ENCODE measurements at places on chromosomes 7 and 10.

DNA sequence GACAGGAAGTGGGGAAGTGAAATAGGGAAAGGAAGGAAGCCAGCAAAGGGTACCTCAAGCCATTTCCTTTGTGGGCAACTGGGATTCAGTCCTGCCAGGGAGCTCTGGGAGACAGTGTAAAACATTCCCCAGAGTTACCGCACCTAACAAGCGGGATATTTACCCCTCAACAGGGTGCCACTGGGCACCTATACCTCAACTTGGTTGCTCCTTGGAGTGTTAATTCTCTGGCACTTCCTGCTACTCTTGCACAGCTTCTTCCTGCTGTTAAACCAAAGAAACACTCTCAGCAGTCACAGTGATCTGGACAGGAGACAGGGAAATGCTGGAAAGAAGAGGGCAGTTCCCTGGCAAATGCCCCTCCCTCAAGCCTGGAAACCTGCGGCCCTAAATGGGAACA, 151.3 kb downstream of the REEP3 start:
- DNase-seq = no peak

DNA sequence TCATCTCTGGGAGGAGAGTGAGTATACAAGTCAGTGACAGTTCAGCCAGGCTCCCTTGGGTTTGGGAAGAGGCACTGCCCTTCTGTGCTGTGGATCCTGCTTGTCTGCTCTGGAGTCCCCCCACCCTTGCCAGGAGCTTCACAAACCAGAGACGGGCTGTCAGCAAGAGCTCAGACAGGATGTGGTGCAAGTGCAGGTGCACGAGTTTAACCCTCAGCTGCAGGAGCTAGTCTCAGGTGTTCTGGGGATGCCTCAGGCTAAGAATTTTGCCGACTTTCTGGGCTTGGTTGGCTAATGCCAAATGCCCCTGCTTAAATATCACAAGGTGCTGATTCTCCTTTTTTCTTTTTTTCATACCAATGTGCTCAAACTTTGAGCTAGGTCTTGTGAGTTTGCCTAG, 22.3 kb downstream of the ZNF783 start:
- DNase-seq = no peak

DNA sequence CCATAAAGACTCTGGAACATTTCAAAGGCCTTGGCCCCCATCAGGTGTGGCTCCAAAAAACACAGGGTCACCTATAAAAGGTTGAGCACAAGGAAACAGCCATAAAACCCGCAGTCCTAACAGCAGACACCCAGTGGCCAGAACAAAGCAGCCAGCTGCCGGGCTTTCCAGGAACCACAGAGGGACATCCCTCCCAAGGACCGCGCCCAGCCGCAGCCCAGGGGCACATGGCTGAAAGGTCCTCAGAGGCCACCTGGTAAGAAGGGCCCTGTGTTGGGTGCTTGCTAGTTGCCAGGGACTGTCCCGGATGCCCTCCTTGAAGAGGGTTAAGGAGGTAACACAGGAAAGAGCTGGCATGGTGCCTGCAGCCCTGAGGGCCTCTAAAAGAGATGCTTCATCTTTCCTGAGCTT, 32.7 kb downstream of the KCNMA1 start:
- DNase-seq = no peak

DNA sequence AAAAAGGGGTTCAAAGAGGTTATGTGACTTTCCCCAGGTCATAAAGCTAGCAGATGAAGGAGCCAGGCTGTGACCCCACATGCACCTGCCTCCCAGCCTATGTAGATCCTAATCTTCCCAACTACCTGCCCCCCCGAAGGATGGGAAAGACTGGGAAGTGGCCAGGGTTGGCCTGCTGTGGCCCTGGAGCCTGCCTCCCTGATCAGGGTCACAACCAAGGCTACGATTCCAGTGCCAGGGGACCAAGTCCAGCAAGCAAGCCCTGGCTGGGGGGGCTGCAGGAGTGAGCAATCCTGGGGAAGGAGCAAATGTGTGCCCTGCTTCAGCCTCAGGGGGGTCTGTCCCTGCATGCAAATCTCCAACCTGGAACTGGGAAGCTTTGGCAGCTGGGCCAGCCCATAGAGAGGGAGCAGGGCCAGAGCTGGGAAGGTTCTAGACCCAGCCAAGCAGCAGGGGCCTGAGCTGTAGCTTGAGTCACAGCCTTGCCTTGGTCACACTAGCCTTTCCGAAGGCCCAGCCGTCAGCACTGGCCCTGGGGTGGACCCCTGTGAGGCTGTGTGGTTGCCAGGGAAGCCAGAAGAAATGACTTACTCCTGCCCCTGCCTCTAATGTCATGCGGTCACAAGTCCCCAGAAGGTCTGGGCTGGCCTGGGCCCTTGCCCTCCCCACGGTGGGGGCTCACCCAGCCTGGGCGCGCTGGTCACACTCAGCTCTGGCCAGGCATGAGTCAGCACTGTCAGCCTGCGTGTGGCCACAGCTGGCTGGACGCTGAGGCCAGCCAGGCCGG, 96.4 kb upstream of the ZMIZ1 start:
- DNase-seq = no peak

- DNase-seq = no peak
Observed at GRCh38 chr7:47501406-47501805, 80.5 kb downstream of the TNS3 start.

GRCh38 chr10:74753442-74754211, 72.8 kb upstream of the KAT6B start:
- no peak for DNase-seq

DNA sequence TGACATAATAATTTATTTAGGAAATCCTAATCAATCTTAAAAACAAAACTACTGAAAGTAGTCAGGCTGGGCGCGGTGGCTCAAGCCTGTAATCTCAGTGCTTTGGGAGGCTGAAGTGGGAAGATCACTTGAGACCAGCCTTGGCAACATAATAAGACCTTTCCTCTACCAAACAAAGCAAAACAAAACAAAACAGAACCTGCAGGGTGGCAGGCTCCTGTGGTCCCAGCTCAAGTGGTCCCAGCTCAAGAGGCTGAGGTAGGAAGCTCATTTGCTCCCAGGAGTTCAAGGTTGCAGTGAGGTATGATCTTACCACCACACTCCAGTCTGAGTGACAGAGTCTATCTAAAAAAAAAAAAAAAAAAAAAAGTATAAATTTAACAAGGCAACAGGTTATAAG, 748.0 kb downstream of the CNTNAP2 start:
- DNase-seq = no peak

- no peak for DNase-seq
Observed at GRCh38 chr7:44112997-44113763, 9.0 kb downstream of the AEBP1 start.

DNA sequence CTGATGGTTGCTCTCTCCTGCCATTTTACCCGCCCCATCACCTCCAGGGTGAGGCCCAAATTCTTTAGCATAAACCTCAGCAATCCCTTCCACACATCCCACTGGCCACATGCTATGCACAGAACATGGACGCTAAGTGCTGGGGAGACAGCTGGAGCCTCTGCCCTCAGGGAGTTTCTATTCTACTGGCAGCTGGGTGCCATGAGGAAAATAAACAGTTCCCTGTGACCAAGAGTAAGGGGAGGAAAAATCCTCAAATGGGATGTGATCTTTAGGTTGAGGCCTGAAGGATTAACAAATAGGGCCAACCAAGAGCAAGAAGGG, 1.2 kb downstream of the PARP12 start:
- no peak for DNase-seq

DNA sequence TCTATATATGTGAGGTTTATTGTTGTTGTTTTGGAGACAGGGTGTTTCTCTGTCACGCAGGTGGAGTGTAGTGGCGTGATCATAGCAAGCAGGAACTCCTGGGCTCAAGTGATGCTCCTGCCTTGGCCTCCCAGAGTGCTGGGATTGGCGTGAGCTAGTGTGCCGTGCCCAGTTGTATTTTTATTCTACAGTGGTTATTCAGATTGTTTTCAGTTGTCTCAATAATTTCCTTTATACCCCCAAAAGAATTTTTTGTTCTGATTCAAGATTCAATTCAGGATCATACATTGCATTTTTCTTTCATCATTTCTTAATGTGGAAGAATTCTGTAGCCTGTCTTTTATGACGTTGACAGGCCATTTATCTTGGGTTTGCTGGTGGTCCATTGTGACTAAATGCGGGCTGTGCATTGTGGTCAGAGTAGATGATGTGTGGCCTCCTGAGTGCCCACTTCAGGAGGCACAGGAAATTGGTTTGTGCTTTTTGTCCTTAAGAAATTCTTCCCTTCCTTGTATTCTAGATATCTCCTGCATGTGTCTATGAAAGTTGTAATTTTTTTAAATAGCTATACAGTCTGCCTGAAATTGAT, 22.9 kb downstream of the RBM33 start:
- no peak for DNase-seq

DNA sequence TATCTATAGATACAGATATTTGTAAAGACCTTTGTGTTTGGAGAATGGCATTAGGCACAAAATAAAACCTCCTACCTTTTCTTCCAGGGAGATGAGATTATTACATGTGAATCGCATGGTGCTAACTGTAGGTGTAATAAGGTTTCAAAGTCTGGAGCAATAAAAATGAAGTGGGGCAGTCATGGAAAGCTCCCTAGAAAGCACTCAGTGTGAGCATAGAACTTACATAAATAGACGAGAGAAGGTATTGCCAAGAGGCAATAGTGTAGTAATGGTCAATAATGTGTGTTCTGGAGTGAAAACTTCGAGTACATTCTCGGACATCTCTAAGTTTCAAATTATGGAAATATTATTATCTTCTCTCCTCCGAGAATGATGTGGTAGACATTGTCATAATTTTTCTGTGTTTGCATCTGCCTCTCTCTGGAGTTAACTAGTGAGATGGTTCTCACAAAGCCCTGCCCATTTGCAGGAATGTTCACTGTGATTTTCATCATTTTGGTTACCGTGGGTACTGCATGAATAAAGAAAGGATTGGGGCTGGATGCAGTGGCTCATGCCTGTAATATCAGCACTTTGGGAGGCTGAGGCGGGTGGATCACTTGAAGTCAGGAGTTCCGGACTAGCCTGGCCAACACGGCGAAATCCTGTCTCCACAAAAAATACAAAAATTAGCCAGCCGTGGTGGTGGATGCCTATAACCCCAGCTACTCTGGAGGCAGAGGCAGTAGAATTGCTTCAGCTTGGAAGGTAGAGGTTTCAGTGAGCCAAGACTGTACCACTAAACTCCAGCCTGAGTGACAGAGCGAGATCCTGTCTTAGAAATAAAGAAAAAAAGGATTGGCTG, 10.6 kb downstream of the VIM start:
- DNase-seq = no peak

- DNase-seq = no peak
Observed at GRCh38 chr10:4243169-4243568, 458.2 kb upstream of the KLF6 start.

DNA sequence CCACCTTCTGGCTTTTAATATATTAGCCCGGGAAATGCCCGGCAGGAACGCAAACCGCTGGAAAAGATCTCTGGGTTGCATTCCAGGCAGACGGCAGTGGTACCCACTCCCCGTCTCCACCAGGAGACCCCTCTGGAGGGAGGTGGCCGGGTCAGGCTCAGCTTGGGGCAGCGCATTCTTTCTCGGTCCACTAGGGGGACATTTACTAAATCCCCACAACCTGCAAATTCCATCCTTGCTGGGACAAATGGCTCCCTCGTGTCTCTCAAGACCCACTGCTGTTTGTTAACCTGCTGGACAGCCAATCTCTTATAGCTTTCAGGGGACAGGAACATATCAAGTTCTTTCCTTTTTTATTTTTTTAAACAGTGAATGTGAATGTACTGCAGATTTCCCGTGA, 45.8 kb upstream of the CARD11 start:
- DNase-seq = no peak

- DNase-seq = no peak
Observed at GRCh38 chr10:49379596-49380410, 16.1 kb downstream of the DRGX start.

DNA sequence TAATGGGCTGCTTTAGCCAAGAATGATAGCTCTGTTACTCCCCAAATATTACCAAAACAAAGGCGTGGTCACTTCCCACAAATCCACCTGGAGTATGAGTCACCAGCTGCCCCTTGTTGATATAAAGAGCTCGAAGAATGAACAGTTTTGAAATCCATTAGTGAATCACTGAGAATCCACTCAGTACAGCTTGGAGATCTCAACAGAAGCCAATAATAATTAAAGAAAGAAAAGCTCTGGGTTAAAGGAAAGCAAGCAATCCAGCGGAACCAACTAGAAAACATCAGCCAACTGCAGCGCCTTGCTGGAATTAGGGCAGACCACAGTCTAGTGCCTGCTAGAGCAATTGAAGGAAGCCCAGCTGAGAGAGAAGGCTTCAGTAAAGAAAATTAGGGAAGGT, 576.0 kb upstream of the C7orf33 start:
- DNase-seq = no peak

GRCh38 chr10:86946213-86947155, 10.9 kb downstream of the MMRN2 start:
- no peak for DNase-seq

GRCh38 chr10:126015413-126015812, 119.0 kb downstream of the FANK1 start:
- DNase-seq = no peak

DNA sequence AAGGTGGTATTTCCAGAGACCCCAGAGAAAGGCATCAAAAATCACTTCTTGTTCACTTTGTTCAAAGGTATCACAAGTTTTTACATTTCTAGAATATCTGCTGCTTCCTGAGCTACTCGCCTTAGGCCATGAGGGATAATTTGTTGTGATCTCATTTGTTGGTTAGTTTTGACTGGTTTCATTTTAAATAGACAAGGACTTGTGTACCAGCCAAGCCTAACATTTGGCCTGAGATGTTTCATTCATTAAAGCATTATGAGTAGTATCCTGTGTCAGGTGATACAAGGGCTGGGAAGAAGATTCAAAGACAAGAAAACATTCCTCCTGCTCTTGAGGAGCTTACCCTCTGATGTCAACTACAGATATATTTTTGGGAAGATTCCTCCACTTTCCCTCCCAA, 170.3 kb upstream of the FAM171A1 start:
- DNase-seq = no peak

DNA sequence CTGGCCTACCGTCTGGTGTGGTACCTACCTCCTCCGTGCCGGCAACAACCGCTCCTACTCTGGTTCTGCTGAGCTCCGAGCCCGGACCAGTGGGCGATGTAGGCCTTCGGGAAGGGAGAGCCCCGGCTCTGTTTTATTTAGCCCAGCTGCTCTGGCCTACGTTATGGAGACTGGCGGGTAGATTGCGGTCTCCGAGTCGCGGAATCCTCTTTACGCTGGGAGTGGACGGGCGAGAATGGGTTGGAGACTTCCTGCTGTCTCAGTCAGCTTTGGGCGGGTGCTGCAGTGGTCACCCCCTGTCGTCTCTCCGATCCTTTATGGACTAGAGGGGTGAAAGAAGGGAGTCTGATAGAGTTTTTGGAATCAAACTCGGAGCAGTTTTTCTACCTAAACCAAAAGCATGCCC, 406 bp downstream of the CBLL1 start:
- DNase-seq = no peak

DNA sequence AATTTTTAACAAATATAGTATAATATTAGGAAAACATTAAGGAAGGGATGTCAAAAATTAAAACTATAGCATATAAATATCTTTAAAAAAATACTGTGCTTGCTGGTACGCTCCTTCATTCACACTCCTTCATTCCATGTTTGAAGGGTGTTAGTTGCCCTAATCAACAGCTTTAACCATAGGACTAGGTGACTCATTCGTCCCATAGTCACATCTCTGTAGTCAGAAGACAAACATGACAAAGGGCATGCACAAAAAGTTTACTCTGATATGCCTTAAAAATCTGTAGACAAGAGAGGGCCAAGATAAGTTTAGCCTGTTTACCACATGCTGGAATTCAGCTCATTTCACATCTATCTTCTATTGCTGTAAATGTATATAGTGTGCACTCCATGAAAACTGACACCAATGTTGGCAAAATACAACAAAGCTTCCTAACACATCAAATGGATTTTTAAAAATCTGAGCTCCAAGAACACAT, 646 bp downstream of the FAM13C start:
- DNase-seq = no peak
